Stimulated activated CD8-positive, alpha-beta memory T cell treated with anti-CD3 and anti-CD28 coated beads, Interleukin-2, amount 100 ng/mL, for 1 hour (primary cell): ENCODE measurements at places on chromosomes 13 and 19.
A peak's percentile ranks its signal among the peaks of the same experiment; 100 is the strongest.

DNA sequence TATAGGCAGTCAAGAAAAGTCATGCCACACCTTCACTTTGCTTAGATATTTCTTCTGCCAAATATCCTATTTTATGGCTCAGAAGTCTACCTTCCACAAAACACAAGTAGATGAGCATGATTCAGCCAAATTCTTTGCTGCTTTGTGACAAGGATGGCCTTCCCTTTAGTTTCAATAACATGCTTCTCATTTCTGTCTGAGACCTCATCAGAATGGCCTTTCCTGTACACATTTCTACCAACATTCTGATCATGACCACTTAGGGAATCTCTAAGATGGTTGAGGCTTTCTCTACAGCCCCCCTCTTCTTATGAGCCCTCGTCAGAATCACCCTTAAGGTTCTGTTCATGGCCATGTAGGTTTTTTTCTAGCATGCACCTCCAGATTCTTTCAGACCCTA is 96.2 kb downstream of the COL4A2 start:
- DNase-seq: no peak

GRCh38 chr13:28537171-28537570 is 42.2 kb upstream of the FLT1 start:
- DNase-seq: no peak

GRCh38 chr19:31268751-31269383 is 80.4 kb downstream of the TSHZ3 start:
- no peak for DNase-seq

DNA sequence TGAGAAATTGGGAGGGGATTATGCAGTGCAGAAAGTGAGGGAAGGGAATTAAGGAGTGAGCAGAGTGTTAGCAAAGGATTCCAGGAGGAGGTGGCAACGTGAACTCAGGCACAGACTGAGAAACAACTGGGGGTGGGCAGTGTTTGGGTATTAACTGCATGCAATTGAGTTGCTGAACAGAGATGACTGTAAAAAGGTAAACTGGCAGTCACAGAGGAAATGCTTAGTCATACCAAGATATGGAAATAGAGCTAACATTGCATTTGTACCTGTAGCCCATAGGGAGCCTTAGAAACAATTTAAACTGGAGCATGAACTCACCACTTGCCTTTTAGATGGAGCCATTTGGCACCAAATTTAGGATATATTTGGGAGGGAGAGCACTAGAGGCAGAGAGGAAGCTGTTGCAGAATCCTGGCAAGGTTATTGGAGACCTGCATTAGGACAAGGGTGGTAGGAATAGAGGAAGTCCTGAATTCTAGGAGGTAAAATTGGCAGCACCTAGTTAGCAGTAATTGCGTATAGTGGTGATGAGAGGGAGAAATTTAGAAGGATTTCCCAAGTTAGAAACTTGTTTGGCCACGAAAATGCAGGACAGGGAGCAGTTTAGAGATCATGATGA is 100.6 kb upstream of the FRY start:
- no peak for DNase-seq

GRCh38 chr13:21078501-21078900 is 17.1 kb upstream of the LATS2 start:
- no peak for DNase-seq

DNA sequence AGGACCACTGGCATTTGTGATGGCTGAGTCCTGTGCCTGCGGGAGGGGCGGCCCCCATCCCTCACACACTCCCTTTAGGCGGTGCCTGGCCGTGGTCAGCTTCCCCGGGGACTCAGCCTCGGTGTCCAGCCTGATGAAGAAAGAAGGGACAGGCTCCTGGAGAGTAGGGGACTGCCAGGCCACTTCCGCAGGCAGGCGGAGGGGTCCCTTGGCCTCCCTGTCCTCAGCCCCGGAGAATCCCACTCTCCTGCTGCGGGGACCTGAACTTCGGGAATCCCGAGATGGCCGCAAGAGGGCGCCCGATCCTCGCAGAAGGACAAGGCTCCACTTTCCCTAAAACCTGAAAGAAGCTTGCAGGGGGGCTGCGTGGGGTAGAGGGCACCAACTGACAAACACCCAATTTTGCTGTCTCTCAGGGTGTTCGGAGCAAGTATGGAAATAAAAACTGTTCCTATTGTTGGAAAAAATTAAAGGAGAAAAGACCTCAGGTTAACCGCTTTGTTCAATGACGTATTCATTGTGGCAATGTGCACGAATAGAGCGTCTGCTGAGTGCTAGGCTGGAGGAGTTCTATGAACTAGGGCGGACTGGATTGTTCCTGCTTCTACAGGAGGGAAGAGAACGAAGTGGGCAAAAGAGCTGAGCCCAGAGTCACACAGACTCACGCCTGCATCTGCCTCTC is 297.3 kb downstream of the ZNF536 start:
- DNase-seq: peak; percentile 19

GRCh38 chr19:5703819-5704818 is 14.0 kb downstream of the RPL36 start:
- no peak for DNase-seq
